ENCODE measurements at places on chromosomes 1 and 21.

DNA sequence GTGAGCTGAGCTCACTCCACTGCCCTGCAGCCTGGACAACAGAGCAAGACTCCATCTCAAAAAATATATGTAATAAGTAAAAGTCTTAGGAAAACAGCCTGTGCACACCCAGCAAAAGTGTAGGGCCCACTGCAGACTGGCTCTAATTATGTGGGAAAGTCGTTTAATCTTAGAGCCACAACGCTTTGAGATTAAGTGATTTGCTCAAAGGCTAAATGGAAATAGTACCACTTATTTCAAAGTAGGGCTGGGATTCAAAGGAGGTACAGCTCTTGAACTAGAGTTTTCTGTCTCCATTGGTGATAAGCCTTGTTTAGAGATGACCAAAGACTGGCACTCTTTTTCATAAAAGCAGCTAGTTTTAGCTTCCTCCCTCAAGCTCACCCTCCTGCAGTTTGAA lies 2.2 kb downstream of the TACSTD2 start:
- DNase-seq, result no peak

DNA sequence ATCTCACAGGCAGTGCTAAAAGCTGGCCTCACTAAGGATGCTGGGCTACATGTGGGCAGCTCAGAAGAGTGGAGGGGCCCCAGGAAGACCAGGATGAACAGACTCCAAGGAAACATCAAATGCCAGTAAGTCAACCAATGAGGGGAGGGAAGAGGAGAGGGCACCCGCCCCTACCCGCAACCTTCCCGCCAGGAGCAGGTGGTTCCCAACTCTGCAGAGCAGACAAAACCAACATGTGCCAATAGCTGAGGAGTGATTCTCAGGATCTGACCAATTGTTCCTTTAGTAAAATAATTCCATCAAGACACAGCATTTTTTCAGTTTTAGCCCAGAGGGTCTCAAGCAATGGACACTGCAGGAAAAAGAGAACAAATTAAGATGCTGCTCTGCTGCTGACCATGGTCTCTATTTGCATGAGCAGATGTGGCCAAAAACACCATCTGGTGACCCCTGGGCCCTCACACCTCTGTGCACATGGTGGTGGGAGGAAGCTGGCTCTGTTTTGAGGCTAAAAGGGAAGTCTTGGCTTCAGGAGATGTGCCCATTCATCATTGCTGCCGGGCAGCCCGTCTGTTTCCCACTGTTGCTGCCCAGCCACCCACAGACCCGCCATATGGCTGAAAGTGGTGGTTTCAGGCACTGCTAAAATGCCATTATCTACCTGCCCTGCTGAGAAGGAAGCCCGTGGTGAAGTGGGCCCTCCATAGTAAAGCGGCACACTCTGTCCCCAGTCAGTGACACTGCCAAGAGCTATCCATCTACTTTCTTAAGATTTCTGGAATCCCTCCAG lies 231.8 kb downstream of the KCNH1 start:
- no peak for DNase-seq

DNA sequence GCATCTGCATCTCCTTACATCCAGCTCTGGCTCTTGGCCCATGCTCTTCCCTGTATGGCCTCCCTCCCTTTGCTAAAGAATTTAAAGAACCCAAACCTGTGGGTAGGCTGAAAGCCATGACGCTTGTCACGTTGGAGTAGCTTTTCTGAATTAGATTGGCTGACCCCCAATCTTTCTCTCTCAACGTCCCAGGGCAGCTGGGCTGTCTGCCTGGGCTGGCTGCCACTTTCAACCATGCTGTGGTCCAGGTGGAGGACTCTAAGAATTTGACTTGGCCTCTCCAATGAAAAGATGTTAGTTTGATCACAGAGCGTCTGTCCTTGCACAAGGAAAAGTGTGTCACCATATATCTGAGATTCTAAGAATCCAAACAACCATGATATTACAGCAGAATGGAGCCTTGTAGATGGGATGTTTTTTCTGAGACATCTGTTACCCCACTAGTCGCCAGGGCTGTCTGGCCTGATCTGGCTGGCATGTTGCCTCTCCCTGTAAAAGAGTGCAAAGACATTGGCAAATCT lies 6.5 kb upstream of the IGSF3 start:
- DNase-seq, result no peak

DNA sequence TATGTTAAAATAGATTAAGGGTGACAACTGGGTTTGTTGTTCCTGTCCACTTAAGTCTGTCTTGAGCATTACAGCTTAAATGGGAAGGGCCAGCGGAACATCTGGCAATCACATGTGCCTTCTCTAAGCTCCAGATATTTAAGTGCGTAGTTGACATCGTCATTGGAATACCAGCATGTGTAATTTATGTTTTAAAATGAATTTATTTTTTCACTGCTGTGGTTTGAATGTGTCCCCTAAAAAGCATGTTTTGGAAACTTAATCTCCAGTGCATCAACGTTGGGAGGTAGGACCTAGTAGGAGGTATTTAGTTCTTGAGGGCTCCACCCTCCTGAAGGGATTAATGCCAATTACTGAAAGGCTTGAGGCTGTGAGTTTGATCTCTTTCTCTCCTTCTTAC lies 13.4 kb downstream of the ZCCHC17 start:
- no peak for DNase-seq

- no peak for DNase-seq
Observed at GRCh38 chr1:200405264-200405663, 4.6 kb downstream of the ZNF281 start.

GRCh38 chr1:241825581-241825980 lies 22.4 kb upstream of the EXO1 start:
- no peak for DNase-seq

- DNase-seq, result no peak
Observed at GRCh38 chr21:43207043-43207315, 38.2 kb downstream of the CRYAA start.

GRCh38 chr1:83511146-83511726 lies 487.7 kb downstream of the TTLL7 start:
- DNase-seq, result no peak

- DNase-seq, result no peak
Observed at GRCh38 chr1:54070171-54070837, 16.9 kb downstream of the TCEANC2 start.

- DNase-seq, result no peak
Observed at GRCh38 chr1:7727809-7728471, 43.2 kb upstream of the VAMP3 start.

- no peak for DNase-seq
Observed at GRCh38 chr1:202210385-202210784, 16.8 kb downstream of the LGR6 start.

GRCh38 chr21:38987633-38988508 lies 182.1 kb downstream of the ETS2 start:
- DNase-seq, result no peak

GRCh38 chr1:15850471-15851001 lies 3.0 kb downstream of the SPEN start:
- no peak for DNase-seq

GRCh38 chr1:94244816-94245215 lies 7.4 kb upstream of the ARHGAP29 start:
- no peak for DNase-seq

DNA sequence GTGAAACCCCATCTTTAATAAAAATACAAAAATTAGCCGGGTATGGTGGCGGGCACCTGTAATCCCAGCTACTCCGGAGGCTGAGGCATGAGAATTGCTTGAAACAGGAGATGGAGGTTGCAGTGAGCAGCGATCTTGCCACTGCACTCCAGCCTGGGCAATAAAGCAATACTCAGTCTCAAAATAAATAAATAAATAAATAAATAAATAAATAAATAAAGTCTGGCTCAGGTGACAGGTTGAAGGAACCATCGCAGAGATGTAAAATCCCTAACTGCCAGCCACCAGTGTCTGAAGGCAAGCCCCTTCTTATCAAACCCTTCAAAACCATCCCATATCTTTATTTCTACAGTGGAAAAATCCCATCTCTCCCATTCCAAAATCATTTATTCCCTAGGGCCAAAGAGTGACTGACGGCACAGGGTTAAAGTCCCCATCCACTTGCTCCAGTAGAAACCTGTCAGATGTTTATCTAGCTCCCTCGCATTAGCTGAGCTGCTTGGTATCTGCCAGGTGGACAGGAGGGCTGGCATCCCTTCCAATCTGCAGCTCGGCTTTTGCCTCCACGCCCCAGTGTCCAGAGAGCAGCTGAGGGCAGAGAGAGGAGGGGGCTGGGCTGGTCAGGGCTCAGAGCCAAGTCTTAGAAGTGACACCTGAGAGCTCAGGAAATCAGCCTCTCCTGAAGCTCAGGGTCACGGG lies 5.0 kb downstream of the CSRP1 start:
- no peak for DNase-seq

DNA sequence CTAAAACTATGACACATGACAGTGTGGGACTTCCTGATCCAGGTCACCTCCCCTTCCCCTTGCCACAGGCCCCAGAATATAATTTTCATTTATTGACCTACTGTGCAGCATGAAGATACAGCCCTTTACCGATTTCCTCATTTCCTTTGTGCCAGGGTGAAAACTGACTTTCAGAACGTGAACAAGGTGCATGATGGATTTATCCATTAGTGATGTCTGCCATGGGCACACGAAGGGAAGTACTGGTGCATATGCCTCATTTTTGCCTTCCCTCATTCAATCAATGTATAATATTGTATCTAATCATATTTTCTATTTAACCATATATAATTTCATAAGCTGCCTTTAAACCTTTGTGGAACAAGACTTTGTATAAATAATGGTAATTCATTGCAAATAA lies 144.4 kb upstream of the WNT4 start:
- DNase-seq, result no peak
